NT2/D1 (cell line): ENCODE measurements at places on chromosomes 12 and 14.

- DNase-seq, result no peak
Observed at GRCh38 chr12:110844551-110845338, 2.0 kb upstream of the CCDC63 start.

DNA sequence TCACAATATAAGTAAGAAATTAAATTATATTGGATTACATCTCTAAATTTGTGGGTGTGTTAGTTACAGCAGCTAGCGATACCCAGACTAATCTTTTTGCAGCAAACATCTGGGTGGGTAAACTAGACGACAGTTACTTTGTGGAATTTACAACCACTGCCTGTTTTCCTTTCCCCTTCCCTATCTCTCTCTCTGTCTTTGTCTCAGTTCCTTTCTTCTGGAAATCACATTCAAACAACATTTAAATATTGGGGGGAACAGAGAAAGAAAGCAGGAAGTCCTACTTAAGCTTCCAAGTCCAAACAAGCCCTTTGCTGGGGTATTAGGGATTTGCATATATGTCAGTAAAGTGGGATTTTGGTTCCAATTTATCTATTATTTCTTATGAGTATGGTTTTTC, 97.6 kb downstream of the WIF1 start:
- DNase-seq, result peak; percentile 16

GRCh38 chr12:53067074-53067992, 11.9 kb downstream of the SPRYD3 start:
- no peak for DNase-seq

- no peak for DNase-seq
Observed at GRCh38 chr12:106030210-106031071, 108.3 kb downstream of the NUAK1 start.

DNA sequence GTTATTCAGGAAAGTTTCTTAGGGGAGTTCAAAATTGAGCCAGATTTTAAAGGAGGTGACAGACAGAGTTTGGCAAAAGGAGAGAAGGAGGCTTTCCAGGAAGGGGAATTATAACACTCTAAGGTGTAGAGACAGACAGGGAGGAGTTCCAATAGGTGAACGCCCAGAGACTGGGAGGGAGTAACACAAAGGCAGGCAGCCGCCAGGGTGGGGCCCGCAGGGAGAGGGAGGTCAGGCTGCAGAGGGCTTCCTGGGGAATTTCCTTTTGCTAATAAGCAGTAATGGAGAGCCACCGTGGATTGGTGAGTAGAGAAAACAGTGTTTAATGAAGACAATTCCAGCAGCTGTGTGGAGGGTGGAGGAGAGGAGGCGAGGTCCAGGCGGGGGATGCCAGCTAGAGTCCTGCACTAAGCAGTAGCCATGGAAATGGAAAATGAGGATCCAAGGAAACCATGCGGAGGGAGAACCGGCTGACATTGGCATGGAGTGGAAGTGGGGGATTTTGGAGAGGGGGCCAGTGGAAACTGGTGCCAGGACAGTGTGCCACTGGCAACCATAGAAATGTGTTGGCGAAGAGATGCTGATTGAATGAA, 22.2 kb downstream of the GRIN2B start:
- DNase-seq, result no peak

GRCh38 chr14:61225344-61225743, 55.8 kb downstream of the TMEM30B start:
- DNase-seq, result no peak

DNA sequence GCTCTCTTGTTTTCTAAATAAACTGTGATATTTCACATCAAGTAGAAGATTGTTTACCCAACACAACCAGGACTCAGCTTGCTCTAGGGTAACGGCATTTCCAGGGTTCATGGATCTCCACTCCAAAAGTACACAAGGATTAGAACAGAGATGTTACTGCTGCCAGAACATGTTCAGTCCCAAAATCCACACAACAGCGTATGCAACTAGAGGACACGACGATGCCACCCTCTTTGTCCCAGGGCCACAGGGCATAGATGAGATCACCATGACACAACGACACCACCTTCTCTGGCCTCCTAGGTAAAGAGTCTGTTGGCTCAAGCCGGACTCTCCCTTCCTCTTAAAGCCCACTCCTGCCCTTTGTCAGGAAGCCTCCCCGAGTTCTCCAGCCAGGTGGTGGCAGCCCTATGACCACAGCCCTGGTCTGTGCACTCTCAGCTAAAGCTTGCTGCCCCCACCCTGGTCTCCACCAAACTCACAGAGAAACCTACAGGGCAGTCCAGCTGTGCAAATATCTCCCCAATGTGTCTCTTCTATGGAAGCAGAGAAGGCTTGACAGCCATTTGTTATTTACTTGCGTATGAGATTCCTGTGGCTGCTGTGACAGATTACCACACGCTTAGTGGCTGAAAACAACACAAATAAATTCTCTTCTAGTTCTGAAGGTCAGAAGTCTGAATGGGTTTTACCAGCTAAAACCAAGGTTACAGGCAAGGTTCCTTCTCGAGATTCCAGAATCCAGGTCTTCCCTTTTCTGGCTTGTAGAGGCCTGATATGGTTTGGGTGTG, 10.3 kb downstream of the CLMN start:
- no peak for DNase-seq

DNA sequence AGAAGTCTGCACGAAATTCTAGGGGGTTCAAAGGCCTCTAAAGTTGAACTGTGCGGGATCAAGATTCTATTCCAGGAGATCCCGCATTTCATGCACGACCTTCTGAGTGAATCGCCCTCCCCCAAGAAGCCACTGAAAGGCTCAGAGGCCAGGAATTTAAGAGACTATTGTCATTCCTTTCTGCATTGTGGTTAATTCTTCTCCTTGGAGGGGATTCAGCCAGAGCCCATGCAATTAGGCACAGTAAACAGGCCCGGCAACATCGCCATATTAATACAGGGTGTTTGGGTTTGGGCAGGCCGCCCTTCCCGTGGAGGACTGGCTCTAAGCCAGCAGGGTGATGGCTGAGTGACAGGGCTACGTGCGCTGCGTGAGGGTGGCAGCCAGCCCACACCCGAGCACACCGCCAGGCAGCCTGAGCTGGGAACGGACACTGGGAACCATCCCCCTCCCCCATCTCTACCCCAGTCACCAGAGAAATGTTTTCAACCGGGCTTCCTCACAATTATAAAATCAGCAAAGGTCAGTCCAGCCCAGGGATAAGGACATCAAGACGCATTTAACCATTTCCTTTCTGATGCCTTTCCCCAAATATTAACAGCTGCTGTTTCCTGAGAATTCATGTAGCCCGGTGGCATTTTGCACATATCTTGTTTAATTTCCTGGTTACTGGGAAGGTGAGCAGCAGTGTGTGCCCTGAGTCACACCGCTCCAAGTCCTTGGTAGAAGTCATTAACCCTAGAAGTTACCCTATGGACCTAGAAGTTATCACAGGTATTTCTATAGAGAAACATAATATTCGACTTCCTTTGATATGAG, 12.5 kb downstream of the EGLN3 start:
- peak; percentile 63 for DNase-seq
